Suppressor macrophage (primary cell): ENCODE measurements at places on chromosomes 13 and 19.

DNA sequence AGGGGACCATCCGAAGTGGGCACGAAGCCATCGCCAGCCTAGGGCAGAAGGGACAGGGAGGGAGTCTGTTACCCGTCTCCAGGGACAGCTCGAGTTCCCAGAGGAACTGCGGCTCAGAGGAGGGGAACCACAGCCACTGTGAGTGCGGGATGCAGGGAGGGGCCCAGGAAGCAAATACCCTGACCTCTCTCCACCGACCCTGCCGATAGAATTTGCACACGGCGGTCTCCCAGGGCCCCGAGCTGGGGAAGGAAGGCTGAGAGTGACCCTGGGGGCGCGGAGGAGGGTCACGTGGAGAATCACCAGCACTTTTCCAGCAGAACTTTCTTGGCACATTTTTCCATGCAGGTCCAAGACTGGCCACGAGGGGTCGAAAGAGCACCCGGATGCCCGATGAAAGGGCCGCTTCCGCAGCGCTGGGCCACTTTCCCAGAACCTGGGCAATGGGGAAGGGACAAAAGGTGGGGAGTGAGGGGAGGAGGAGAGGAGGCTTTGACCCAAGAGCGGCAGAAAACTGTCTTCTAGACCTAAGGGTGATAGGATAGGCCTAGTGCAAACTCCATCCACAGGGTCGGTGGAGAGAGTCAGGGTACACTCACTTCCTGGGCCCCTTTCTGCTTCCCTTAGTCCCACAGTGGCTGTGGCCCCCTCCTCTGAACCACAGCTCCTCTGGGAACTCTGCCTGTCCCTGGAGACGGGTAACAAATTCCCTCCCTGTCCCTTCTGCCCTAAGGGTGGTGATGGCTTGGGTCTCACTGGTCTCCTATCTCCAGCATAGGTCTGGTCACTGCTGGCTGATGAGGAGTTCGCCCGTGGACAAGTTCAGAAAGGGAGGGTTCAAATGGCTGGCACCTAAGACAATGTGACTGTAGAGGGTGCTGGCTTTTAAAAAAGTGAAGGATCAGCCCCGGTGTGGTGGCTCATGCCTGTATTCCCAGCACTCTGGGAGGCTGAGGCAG, 5.3 kb upstream of the GPR4 start:
- peak; percentile 67 for DNase-seq

GRCh38 chr13:27079421-27079958, 92.1 kb downstream of the USP12 start:
- DNase-seq: no peak

GRCh38 chr19:3058009-3058820, 4.1 kb downstream of the TLE5 start:
- no peak for DNase-seq

DNA sequence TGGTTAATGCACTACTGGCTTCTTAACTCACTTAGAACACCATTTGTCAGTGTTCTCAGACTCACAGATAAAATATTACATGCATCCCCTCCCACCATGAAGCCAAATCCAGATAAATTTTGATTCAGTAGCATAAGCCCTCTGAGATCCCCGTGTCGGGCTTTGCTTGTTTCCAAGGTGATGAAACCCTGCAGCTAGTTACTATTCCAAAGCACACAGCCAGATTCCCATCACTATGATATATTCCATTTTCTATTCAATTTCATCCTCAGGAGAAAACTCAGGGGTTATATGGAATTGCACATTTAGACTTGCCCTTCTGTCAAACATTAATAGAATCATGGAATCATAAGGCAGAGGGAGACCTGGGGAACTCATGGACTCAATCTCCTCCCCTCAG, 9.4 kb upstream of the FAM124A start:
- no peak for DNase-seq

DNA sequence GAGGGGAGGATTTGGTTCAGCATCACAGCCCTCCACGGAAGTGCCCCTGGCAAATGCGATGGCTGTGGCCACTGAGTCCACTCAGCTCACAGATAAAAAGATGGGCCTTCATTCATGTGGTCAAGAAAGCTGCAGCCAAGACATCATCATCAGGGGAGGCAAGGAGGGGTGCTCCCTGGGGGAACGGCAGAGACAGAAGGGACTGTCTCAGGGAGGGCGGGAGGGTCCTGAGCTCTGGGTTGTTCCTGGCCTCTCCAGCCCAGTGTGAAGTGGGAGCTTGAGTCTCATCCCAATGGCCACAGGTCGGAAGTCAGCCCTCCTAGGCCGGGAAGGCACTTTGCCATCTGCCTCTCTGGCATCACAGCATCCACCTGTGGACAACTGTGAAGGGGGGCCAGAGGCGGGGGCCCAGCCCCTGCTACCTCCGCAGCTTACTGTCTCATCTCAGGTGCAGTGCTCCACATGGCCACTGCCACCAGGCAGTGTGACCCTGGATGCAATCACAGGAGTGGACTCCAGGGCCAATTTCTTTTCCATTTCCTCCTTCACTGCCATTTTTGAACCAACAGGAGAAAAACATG, 137.8 kb upstream of the SOX1 start:
- no peak for DNase-seq

DNA sequence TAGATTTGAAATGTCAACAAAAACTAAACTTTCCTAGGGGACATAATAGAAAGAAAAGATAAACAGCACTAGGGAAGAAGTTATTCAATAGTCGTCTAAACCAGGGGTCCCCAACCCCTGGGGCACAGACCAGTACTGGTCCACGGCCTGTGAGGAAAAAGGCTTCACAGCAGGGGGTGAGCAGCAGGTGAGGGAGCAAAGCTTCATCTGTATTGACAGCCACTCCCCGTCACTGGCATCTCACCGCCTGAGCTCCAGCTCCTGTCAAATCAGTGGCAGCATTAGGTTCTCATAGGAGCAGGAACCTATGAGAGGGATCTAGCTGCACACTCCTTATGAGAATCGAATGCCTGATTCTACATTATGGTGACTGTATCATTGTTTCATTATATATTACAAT, 382.7 kb downstream of the MYO16 start:
- no peak for DNase-seq

DNA sequence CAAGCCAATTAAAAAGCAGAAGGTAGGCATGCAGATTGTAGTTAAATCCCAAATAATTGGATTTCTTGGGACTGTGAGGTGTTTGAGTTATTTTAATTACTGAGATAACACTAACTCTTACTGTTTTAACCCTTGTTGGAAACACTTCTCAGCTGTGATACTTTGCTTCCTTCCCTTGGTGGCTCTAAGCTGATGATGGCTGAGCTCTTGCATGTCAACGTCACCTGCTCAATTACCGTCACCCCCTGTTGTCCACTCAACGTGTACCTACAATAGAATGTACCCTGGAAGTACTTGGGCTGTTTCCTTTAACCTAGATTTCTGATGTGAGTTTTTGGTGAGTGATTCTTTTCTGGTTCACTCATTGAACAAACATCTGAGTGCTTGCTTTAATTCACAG, 303.4 kb downstream of the SLC7A1 start:
- DNase-seq: no peak

DNA sequence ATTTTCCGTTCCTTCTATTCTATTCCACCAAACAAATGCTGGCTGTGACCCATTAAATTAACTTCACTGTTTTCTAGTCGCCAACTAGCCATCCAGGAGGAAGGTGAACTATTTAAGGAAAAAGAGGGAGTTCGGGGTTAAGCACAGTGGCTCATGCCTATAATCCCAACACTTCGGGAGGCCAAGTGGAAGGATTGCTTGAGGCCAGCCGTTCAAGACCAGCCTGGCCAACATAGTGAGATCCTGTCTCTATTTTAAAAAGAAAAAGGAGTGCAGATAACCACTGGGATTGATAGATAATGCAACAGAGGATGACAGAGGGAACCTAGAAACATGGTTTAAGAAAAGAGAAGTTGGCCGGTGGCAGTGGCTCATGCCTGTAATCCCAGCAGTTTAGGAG, 44.7 kb downstream of the SPTBN4 start:
- DNase-seq: no peak

- peak; percentile 95 for DNase-seq
These were observed 436 bp upstream of the BBC3 start for GRCh38 chr19:47231215-47232054.

- no peak for DNase-seq
These were observed 29.6 kb downstream of the VWA8 start for GRCh38 chr13:41931337-41931736.

DNA sequence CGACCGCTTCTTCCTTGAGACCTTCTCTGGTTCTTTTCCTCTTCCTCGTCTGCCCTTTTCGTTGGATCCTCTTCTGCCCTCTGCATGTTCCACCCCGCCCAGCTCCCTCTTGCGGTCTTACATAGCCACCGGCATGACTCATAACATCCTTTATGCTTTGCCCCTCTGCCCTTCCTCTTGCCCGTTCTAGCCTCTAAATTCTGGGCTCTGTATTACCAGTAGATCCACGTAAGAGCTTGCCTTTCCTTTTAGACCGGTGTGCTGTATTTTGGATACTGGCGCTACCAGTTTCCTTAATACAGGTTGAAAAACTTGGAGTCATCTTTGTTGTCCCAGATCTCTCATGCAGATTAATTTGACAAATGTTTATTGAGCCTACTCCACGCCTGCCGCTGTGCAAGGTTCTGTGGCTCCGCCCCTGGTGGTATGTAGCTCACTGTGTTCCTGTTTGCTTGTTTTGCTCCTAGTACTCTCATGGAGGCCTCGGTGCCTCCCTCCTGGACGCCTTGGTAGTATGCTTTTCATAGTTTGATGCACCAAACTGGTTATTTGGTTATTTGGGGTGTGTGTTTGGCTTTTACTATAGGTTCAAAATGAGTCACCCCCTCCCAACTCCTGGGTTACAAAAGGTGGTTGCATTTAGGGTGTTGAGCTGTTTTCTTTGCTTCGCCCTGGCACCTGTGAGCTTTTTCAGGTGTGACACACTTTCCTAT, 1.7 kb downstream of the GTF3A start:
- DNase-seq: peak; percentile 86

GRCh38 chr19:12596927-12597548, 13.6 kb downstream of the ZNF490 start:
- no peak for DNase-seq

GRCh38 chr13:75785130-75785529, 149.0 kb downstream of the LMO7 start:
- no peak for DNase-seq

DNA sequence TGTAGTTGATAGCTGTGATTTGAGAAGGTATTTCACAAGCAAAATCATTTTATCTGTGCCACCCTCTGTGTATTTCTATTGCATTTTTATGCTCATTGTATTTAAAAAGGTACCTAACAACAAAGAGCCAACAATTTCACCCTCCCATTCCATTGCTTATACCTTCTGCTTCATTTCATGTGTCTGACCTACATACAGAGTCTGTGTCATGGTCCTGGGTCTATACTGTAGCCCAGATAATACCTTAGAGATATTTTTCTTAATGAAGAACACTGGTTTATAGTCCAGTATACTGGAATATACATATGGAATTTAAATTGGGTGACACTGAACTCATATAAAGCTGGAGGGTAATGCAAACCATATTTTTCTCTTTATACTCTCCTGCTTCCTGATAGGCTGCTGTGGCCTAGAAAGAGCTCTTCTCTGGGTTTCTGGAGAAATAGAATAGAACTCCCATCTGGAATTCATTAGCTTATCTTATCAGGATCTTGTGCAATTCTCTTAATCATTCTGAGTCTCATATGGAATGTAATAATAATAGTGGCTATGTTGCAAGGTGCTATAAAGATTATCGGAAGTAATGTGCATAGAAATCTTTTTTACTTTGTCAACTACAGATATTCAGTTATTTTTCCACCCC, 31.8 kb upstream of the SPART start:
- DNase-seq: no peak

- no peak for DNase-seq
These were observed 67.0 kb downstream of the URI1 start for GRCh38 chr19:30009013-30009412.

- DNase-seq: no peak
These were observed 70.1 kb downstream of the NALCN start for GRCh38 chr13:101346161-101346560.

DNA sequence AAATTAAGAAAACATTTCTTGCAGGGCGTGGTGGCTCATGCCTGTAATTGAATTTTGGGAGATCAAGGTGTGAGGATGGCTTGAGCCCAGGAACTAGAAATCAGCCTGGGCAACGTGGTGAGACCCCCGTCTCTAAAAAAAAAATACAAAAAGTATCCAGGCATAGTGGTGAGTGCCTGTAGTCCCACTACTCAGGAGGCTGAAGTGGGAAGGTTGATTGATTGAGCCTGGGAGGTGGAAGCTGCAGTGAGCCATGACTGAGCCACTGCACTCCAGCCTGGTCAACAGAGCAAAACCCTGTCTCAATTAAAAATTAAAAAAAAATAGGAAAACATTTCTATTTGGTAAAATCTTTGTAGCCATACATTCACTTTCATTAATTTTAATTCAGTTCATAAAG, 526.5 kb downstream of the PCDH9 start:
- DNase-seq: no peak

DNA sequence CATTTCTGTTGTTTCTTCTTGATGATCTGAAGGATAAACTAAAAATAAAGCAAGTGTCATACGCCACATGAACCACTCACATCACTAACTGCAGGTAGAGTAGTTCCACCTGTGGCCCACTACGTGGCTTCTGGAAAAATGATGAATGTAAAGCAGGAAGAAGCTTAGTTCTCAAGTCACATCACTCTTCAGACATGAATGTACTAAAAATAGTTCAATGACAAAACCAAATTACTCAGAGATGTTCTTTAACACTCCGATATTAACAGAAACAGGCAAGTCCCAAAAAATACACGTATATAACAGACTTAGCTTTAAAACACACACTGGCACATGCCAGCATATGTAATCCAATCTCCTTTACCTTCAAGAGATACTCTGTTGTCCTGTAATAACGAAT, 21.6 kb downstream of the RAB20 start:
- DNase-seq: no peak

DNA sequence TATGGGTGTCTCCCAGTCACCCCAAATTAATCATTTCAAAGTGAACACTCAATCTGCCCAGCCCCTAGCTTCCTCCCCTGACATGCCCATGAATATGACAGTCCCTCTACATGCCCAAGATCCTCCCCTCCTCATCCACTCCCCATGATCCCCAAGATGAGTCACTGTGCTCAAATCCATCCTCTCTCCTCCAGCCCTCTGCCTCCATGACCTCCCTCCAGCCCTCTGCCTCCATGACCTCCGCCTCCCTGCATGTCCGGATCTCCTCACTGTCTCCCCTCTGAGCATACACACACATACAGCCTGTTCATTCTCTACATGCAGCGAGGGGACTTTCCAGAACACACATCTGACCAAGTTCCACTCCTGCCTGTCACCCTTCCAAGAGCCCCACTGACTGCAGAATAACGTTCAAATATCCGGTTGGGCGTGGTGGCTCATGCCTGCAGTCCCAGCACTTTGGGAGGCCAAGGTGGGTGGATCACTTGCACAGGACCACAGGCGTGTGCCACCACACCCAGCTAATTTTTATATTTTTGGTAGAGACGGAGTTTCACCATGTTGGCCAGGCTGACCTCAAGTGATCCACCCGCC, 18.4 kb upstream of the FEM1A start:
- DNase-seq: no peak

DNA sequence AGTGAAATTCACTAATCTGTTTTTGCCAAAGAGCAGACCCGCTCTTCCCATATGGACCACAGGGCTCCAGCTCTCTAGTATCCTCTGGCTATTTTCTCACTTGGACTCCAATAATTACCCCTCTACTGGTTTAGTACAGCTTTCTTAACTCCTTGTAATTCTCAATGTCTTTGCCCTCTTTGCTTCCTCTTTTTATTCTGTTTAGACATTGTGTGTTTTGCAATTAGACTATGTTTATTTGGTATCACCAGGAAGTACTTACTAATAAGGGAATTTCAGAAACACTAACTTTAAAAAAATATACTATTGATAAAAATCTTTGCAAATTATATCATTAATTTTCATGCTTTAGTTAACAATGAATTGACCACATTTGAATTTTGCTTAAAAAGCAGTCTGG, 111.6 kb upstream of the OBI1 start:
- peak; percentile 49 for DNase-seq
